ENCODE measurements at places on chromosomes 1 and 21.

DNA sequence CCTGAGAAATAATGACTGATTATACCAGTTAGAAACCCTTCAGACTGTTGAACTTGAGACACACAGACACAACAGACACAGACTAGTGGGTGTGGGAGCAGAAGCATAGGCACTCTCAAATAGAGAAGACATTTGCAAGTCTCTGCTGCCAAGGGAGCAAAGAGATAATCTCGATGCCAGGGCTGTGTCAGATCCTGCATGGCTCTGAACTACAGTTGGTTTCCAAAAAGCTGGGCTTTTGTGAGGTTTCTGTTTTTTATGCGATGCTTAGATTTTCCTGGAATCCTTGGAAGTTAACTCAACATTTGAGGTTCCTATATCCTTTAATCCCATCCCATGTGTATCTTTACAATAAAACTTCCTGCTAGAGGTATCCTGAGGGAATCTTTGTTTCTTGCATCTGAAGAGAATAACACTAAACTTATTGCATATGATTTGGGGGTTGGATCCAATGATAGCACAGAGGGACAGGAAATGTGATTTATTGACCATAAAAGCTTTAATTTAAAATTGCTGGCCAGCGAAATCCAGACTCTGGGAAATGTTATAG lies 236.4 kb downstream of the SPATA17 start:
- DNase-seq: no peak

- no peak for DNase-seq
These were observed 92.9 kb downstream of the TRIM11 start for GRCh38 chr1:228313536-228314277.

- no peak for DNase-seq
These were observed 225.7 kb upstream of the KCNK2 start for GRCh38 chr1:214856843-214857242.

GRCh38 chr1:55480029-55480795 lies 265.0 kb upstream of the USP24 start:
- DNase-seq: no peak

DNA sequence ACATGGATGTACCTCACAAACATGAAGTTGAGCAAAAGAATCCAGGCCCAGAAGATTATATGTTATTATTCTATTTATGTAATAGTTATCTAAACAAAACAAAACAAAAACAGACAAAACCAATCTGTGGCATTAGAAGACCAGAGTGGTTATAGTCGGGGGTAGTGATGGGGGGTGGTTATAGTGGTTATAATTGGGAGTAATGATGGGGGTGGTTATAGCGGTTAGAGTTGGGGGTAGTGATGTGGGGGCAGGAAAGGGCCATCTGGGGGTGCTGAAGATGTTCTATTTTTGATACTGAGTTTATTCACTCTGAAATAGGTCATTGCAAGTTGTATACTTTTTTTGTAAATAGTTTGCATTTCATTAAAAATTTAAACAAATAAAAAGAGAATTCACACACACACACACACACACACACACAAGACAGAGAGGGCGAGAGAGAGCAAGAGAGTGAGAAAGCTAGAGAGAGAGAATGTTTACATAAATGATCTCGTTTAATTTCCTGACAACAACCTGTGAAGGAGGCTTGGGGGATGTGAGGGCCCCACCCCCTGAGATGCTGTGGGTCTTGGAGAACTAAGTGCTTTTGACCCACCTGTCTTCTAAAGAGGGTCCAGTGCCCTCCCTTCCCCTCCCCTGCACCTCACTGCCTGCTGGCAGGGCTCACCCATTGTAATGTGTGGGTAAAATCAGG lies 37.4 kb downstream of the RHOU start:
- no peak for DNase-seq

GRCh38 chr1:54768093-54768492 lies 3.8 kb upstream of the PARS2 start:
- no peak for DNase-seq

DNA sequence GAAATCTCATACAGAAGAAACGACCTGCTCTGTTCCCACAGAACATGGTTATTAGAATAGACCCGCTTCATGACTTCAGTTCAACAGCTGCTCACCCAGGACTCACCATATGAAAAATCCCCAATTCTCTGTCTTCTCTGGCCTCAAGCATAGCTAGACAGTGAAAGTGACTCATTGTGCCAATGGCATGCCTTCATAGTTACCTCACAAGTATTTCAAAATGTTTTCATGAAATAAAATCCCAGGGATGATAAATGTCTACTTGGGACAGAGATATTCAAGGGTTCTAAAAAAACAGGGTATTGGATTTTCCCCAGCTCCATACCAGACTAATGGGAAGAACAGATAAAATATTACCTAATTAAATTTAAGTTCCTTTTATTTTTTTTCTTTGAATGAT lies 82.3 kb downstream of the NOTCH2 start:
- no peak for DNase-seq

- no peak for DNase-seq
These were observed 316.7 kb downstream of the CHRM3 start for GRCh38 chr1:239703075-239703474.

- DNase-seq: no peak
These were observed 15.7 kb downstream of the LSS start for GRCh38 chr21:46212721-46213484.

GRCh38 chr1:154199563-154199879 lies 6.6 kb downstream of the CFAP141 start:
- no peak for DNase-seq

DNA sequence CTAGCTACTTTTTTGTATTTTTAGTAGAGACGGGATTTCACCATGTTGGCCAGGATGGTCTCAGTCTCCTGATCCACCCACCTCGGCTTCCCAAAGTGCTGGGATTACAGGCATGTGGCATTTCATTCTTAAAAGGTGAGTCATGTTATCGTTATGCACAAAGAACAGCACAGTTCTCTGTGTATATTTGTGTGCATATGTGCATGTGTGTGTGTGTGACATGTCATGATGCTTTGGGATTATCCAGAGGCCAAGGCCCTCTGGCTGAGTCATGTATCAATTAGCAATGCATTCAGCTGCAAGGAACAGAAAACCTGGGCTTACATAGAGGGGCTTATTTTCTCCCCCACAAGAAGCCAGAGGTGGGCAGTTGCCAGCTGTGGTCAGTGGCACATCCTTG lies 301.7 kb upstream of the KAZN start:
- no peak for DNase-seq

GRCh38 chr1:39411526-39412478 lies 79.6 kb upstream of the BMP8A start:
- DNase-seq: no peak

DNA sequence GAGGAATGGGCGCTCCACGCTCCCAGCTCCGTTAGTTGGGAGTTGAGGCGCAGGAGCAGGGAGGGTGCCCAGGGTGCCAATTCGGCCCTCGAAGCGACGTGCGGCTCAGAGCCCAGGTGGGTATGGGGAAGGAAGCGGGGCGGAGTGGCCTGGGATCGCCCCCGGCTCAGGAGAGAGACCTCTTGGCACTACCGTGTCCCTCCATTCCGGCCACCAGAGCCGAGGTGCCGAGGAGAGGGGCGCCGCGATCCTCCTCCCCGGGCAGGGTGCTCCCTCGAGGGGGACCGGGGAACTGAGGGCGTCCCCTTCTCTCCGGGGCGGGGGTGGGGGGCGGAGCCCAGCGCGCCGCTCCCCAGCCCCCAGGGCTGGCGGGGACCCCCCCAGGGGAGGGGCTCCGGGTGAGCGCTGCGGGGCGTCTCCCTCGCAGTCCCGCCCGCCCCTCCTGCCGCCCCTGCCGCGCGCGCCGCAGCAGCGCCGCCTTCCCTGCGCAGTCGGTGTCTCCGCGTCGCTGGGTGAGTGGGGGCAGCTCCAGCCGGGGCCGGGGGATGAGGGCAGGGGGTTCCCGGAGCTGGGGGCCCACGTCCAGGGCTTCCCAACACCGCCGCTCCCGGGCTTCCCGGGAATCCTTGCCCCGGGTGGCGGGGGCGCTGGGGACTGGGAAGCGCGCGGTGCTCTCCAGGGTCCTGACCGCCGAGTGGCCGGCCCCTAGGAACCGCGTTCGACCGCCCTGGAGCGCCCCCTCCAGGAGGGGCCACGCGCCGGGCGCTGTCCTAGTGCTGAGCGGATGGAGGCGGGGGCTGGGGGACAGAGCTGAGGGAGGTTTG lies at the start of gene HPCA:
TSS of gene HPCA (plus strand) at position 488 of the 824 bp plus-strand sequence. CDS start 2,408 bp downstream, outside the sequence.
- peak; percentile 83 for DNase-seq

GRCh38 chr21:35801391-35801790 lies 258.9 kb downstream of the SETD4 start:
- no peak for DNase-seq

DNA sequence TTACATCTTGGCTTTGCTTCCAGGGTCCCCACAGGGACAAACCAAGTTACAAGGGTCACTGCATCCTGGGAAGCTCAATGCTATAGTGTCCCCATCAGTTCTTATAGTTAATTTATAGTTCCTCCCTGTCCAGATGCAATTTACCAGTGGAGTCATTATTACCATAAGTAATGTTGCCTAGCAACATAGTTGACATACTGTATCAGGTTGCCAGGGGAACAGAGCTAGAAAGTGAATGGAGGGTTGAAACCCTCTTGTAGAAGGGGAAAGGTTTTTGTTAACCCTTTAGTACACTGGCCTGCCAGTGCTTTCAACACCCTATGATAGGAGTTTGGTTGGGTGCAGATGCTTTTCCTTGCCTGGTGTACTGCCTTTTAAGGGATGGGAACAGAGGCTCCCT lies 34.3 kb upstream of the TTC4 start:
- DNase-seq: no peak

GRCh38 chr1:51518033-51518585 lies 957 bp downstream of the EPS15 start:
- peak; percentile 61 for DNase-seq

DNA sequence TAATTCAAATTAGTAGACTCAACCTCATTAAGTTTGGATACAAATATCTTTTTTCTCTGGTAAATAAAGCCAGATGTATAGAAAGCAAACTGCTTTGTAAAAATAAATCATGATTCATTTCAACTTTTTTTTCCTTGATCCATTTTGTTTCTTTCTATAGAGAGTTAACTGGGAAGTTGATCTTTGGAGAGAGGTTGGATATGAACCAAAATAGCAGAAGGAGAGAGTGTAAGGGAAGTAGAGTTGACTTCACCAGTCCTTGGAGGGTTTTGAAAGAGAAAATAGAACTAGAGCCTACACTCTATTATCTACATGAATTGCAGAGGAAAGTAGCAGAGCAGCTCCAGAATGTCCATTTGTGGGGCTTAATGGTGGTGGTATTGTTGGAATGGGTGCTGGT lies 243.8 kb downstream of the ADGRL2 start:
- no peak for DNase-seq

GRCh38 chr1:232178191-232178590 lies 451.7 kb downstream of the SIPA1L2 start:
- DNase-seq: no peak

- DNase-seq: peak; percentile 66
These were observed 1.9 kb downstream of the S100A11 start for GRCh38 chr1:152034654-152035538.

DNA sequence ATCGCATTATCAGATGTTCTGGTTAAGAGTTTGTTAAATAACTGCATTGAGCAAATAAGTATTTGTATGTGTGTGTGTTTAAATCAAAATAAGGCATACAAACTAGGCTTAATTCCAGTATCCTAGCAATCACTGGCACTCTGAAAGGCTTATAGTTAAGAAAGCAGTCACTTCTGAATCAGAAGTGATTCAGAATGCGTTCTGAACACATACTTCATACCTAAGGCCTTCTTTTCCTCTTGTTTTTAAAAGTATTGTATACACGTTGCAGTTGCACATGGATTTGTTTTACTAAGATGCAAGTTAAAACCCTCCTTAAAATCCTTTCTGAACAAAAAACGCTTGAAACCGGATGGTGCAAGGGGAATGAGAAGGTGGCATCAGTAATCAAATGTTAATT lies 238.4 kb upstream of the DMRTA2 start:
- no peak for DNase-seq

DNA sequence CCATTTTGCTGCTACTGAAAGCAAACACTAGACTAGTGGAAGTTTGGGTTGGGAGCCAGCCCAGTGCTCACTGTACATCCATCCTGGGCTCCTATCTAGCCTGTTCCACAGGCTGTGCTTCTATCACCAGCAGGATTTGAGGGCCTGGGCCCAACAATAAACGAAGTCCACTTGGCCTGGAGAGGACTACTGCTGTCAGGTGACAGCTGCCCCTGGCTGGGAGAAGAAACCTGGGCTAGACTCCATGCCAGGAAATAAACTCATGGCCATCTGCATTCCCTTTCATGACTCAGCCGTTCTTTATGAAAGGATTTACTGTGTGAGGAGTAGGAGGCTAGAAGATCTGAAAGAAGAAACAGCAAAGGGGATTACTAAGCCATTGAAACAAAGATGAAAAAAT lies 35.5 kb downstream of the COLGALT2 start:
- no peak for DNase-seq

DNA sequence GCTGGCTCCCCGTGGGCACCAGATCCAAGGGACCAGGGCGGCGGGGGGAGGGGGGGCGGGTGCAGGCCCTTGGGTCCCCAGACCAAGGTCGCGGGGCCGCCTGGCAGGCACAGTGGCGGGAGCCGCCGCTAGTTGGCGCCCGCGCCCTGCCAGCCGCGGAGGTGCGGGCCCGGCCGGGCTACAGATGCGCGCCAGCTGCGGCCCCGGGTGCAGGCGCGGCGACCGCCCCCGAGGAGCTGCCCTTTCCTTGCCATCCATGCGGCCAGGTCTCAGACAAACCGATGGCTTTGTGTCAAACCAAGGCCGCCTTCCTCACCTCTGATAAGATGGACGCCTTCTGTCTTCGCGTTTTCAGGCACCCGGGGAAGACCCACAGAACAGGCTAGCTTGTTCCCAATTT lies 2.2 kb upstream of the RUNX3 start:
- DNase-seq: peak; percentile 94

GRCh38 chr1:204972426-204972825 lies 70.6 kb upstream of the CNTN2 start:
- DNase-seq: no peak
